ENCODE measurements at places on chromosomes 5 and 9. TPM values are rescaled to one million over a fixed set of nuclear protein-coding genes. Genes with fewer than 3 reads are reported as not detected.

Gene ADAMTS19
- total RNA-seq: not detected

DNA sequence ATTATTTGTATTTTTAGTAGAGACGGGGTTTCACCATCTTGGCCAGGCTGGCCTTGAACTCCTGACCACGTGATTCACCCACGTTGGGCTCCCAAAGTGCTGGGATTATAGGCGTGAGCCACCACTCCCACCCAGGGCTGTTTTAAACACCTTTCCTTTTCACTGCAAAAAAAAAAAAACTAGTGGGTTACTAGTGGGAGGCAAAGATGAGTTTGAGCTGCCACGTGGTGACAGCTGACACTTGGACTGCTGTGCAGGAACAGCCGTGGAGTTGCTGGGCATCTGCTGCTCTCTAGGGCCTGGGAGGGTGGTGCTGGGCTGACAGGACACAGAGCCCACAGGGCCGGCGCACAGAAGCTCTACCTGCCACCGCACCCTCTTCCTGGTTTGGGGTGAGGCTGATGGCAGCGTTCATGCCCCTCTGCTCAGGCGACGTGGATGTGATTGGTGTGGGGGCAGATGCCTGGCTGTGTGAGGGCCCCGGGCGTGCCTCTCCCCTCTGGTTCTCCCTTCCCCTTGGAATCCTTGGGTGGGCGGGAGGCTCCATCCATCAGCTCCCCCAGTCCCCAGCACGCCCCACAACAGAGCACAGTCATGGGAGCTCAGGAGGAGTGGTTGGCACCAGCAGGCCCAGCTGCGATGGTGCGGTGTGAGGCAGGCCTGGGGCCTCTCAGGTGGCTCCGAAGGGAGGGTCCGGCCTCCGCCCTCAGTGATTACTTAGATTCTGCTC lies 16.9 kb downstream of the RABL6 start:
- no peak for DNase-seq

Gene FBP1
- not detected for total RNA-seq

Gene TRIM7
- total RNA-seq: 1.5 TPM

Gene PCDHGA8
- 0.26 TPM for total RNA-seq

Gene ARL15
- total RNA-seq: 8.7 TPM

All from LHCN-M2 (cell line).